Ecto neural progenitor cell (in vitro differentiated cells): ENCODE measurements at places on chromosomes 4 and X.

- peak; percentile 58 for DNase-seq
These were observed 25.9 kb downstream of the SMIM31 start for GRCh38 chr4:164779811-164780216.

GRCh38 chrX:136907621-136908020 is 27.1 kb upstream of the RBMX start:
- DNase-seq = no peak

DNA sequence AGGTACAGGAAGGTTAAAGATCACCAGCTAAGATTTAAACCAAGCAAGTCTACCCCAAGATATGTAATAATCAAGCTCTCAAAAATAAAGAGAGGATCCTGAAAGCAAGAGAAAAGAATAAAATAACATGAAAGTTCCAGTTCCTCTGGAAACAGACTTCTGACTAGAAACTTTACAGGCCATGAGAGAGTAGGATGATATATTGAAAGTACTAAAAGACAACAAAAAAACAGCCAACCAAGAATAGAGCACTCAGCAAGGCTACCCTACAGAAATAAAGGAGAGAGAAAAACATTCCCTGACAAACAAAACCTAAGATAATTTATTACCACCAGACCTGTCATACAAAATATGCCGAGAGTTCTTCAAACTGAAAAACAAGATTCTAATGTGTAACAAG is 450.5 kb downstream of the ARAP2 start:
- DNase-seq = no peak

GRCh38 chr4:53507671-53508286 is 83.5 kb downstream of the LNX1 start:
- DNase-seq = no peak

DNA sequence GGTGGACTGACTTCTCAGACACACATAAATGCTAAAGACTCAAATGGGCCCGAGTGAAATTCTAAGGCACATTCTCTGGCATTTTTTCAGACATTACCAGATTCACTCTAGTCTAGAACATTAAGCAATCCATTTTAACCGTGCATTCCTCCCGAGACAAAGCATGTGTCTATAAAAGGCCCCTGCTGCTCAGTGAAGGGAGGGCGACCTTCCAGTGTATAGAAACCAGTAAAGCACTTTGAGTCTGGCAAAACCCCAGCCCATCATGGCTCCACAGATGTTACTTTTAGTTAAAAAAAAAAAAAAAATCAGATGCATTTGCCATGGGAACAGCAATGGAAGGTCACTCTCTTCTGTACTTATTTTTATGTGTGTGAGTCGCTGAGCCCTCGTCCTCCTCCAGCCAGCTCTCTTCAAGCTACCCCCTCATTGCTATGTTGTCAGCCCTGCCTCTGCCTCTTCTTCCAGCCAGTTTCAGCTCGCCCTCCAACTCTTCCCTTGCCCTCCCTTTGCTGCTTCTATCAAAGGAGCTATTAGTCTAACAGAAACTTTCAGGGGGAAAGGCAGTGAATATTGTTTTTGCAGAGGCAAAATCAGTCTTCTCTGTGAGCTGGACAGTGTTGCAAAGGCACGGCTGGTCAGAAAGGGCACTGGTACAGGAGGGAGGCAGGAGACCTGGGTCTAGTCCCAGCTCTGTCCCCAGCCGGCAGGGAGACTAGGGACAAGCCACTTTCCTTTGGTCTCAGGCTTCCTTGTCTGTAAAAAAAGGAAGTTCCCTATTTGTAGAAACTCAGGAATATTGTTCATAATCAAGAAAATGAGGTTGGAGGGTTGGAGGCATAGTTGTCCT is 644.2 kb downstream of the ZNF674 start:
- DNase-seq = no peak

GRCh38 chr4:157221426-157221894 is 932 bp downstream of the GRIA2 start:
- no peak for DNase-seq

GRCh38 chr4:114921790-114922591 is 191.4 kb downstream of the NDST4 start:
- DNase-seq = no peak

DNA sequence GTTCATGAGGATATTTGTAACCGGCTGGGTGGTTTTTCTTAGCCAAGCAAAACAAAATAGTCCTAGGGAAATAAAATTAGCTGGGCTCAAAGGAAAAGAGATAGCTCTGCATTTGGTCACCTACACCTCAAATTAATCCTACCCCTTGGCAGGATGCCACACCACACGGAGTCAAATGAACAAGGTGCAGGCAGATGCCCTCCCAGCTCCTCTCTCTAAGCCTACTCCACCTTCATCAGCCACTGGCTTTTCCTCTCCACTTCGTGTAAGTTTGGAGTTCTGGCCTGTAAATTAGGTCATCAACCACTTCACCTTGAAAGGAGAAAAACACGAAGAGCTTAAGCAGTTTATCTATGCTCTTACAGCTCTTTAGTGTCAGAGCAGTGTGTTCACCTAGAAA is 1.4 kb downstream of the DDIT4L start:
- DNase-seq = no peak

DNA sequence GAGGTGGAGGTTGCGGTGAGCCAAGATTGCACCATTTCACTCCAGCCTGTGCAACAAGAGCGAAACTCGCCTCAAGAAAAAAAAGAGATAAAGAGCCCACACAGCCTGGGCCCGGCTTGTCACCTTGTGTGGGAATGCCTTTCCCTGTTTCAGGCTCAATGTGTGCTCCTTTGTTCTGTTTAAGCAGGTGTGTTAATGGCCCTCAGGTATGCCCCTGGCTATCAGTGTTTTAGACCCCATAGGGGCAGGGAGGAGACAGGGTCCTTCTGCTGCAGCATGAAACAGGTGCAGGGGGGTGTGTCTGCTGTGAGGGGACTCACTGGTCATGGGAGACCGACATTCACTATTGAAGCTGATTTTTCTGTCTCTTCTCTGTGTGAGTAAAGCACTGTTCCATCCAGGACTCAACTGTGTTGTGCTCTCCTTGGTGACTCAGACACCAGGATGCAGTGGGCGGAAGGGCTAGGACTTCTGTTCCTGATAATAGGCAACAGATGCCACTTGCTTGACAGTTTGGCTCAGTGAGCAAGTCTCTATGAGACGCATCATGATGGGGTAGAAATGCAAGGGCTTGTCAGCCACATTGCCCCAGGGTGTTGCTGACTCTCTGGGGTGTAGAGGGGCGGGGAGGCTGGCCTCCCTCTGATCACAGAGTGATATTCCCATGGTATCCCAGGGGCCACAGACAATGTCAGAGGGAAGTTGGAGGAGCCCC is 15.6 kb upstream of the LAP3 start:
- no peak for DNase-seq

- no peak for DNase-seq
These were observed 105.9 kb upstream of the SLC7A11 start for GRCh38 chr4:138348055-138348454.

DNA sequence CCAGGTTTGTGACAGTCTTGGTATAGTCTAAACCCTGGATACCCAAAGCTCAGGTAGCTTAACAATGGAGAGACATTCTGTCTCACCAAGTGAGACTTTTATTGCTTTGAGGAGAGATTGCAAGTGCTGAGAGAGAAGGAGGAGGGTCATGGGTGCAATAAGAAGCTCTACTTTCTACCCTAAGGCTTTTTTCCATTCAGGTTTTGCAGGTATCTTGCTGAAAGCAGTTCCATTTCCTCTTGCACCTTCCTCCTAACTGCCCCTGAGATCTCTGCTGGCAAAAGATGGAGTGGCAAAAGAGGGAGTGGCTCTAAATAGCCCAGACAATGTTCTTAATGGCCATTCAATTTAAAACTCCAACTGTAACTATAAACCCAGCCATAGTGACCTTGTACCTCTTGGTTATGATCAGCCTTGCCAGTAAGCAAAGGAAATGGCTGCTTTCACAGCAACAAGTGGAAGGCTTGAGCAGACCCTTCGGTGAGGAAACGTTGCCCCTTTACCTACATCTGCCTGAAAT is 105.6 kb upstream of the CPEB2 start:
- no peak for DNase-seq

DNA sequence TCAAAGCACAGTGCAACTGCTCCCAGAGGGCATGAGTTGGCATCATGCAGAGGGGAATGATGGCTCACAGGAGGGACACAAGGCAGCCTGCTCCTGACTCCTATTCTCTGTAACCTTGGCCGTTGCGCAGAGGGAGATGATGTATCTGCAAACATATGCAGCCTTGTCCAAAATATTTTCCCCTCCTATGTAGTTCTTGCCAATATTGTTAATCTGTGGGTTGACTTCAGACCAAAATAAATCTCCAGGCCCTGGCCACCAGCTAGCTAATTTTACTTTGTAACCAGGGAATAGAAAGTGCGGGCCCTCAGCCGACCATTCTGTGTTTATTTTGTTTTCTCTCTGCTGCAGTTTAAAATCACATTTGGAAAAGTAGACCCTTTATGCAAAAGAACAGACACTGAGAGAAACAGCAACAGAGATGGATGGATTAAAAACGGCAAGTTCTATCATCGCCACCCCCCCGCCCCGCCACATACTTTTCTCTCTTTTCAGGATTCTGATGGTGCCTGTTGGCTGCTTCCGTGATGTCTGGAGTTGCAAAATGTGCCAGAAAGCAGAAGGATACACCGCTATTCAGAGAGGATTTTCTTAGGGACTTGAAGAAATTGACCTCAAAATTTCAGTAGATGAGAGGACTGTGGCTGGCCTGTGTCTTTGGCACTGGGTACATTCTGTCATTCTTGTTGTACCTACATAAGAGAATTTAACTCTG is 185.3 kb upstream of the BCOR start:
- no peak for DNase-seq

- DNase-seq = no peak
These were observed 34.9 kb upstream of the NFKB1 start for GRCh38 chr4:102466298-102466697.

- no peak for DNase-seq
These were observed 94.6 kb downstream of the REELD1 start for GRCh38 chr4:146308951-146309350.

DNA sequence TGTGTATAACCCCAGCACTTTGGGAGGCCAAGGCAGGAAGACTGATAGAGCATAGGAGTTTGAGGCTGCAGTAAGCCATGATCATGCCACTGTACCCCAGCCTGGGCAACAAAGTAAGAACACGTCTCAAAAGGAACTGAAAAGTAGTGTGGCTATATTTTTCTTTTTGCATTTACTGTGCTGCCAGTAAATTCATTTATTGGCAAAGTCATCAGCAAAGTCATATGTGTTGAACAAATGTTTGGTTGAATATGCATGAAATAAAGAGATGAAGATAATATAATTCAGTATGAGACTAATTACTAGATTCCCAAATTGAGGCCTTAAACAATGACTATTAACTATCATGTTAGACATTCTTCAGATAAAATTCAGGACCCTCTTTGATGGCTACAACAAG is 829.1 kb downstream of the PCDH7 start:
- no peak for DNase-seq

GRCh38 chrX:16451334-16451733 is 198.6 kb upstream of the S100G start:
- no peak for DNase-seq

DNA sequence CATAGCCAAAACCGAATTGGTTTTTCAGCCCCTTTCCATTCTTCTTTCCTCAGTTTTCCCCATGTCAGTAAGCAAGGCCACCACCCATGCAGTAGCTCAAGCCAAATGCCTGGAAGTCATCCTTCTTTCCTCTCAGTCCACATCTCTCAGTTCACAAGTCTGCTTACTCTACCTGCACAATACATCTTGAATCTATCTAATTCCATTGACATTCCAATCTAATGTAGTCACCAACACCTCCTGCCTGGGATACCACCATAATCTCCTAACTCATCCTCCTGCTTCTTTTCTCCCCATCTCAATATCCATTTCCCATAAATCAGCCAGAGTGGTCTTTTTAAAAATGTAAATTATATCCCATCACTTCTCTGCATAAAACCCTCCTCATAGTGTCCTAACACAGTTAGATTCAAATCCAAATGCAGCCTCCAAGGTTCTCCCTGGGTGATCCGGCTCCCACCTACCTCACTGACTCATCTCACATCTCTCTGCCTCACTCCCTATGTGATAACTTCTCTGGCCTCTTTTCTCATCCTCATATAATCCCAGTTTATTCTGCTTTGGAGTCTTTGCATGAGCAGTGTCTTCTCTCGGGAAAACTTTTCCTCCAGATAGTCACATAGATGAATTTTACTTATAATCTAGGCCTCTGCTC is 26.9 kb downstream of the KCNIP4 start:
- DNase-seq = no peak

GRCh38 chr4:30396772-30397475 is 323.2 kb upstream of the PCDH7 start:
- DNase-seq = no peak

DNA sequence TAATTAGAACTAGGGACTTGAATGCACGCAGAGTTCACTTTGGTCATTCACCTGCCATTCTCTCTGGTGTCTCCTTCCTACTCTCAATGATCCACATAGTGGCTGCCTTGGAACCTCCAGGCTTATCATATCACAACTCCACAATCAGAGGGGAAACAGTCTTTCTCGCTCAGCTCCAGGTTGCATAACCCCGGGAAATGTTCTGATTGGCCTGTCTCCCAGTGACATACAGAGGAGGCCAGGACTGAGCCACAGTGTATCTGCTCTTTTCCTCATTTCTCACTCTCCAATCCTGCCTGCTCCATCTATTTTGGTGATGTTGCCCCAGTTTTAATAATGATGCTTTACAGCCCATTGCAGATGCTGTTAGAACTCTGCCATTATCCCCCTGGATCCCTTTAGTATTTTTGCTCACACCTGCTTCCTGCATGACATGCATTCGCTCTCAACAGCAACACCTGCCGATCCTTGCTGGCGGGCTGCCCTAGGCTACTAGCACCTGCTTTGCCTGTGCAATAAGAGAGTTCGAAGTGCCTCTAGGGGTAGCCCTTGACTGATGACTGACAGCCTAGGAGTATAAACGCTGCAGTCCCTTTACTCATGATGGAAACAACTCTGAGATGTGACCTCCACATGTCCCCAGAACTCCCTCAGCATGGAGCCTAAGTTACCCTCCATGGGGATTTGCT is 211.3 kb upstream of the RPS6KA3 start:
- DNase-seq = no peak

DNA sequence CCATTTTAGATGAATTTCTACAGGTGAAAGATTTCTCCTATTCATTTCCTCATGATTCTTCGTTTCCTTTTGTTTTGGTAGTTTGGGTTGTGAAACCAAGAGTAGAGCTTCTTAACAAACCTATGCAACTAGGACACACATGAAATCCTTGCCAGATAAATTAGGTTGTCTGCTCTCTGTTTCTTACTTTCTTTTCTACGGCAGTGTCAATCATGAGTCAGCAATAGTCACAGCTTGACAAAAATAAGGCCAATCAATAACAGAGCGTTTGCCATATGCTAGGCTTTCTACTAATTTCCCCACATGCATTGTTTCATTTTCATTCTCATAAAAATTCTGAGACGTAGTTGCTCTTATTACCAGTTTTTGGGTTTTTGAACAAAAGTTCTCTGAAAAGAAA is 20.3 kb downstream of the CLRN2 start:
- no peak for DNase-seq

GRCh38 chr4:19905024-19905423 is 346.7 kb upstream of the SLIT2 start:
- no peak for DNase-seq

DNA sequence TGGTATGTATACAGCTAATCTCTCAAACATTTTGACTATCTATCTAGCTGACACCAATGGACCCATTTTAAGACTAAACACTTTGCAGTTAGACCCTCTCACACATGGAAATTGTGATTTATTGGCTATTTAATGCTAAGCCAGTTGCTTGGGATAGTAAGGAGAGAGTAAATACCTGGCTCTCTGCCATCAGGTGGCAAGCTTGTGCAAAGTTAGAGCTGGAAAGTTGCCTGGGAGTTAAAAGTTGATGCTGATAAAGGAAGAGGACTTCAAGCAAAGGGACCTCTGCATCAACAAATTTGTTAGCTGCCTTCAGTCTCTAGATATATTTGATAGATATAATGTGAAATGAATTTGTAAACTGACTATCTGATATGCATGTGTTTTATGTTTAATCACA is 61.1 kb downstream of the PACRGL start:
- no peak for DNase-seq
